ENCODE measurements at places on chromosomes 11 and 22.
A peak's percentile ranks its signal among the peaks of the same experiment; 100 is the strongest.

- H3K27me3 ChIP-seq, result no peaks in the 10 kb centered on the region
- no peaks in the 10 kb centered on the region for H3K4me1 ChIP-seq
- no peak for DNase-seq
Measured at GRCh38 chr11:67041602-67042001, 15.0 kb upstream of the RHOD start.

DNA sequence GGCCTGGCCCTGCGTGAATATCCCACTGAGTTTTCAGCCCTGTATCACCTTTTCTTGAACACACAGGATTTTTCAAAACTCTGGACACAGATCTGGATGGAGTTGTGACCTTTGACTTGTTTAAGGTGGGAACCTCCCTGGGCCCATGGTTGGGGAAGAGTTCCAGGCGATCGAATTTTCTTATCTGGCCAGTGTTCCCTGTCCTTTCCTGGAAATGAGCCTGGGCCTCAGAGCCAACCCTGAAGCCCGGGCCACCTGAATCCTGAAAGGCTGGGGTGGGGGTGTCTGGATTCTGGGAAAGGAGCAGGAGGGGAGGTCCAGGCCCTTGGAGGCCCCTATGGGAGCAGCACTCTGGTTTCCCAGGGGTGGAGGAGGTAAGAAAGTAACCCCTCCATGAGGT is 29.0 kb downstream of the CAPN1 start:
- H3K27ac ChIP-seq, result no peak overlapping the region
- H3K4me3 ChIP-seq, result no peak overlapping the region
- peaks cover 8% of the 10 kb centered on the region for H3K4me1 ChIP-seq
- H3K27me3 ChIP-seq, result no peaks in the 10 kb centered on the region

DNA sequence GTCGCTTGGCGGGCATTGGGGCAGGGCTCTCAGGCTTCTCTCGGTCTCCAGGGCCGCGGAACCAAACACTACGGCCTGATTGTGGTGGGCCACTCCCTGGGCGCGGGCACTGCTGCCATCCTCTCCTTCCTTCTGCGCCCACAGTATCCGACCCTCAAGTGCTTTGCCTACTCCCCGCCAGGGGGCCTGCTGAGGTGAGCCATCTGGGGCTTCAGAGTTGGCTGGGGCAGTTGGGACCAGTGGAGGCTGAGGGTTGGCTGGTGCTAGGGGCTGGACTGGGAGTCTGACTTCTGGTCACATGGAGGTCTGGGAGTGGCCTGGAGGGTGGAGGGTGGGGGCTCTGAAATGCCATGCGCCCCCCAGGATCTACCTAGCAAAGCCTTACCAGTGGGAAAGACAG is 15.3 kb upstream of the MYRF start:
- H3K27ac ChIP-seq, result no peak overlapping the region
- DNase-seq, result no peak
- peaks cover 5% of the 10 kb centered on the region for H3K4me1 ChIP-seq
- H3K36me3 ChIP-seq, result no peaks in the 10 kb centered on the region

- H3K4me1 ChIP-seq, result peaks cover 31% of the 10 kb centered on the region
- no peak overlapping the region for H3K4me3 ChIP-seq
- H3K27ac ChIP-seq, result peak overlapping the region; percentile 97
- H3K36me3 ChIP-seq, result no peaks in the 10 kb centered on the region
Measured at GRCh38 chr11:117099696-117100095, 1.5 kb upstream of the SIK3 start.

GRCh38 chr22:19710020-19710768 is 4.1 kb upstream of the SEPTIN5 start:
- H3K4me1 ChIP-seq, result no peaks in the 10 kb centered on the region
- DNase-seq, result no peak
- H3K27me3 ChIP-seq, result no peaks in the 10 kb centered on the region
- no peak overlapping the region for H3K4me3 ChIP-seq
- H3K27ac ChIP-seq, result no peak overlapping the region

DNA sequence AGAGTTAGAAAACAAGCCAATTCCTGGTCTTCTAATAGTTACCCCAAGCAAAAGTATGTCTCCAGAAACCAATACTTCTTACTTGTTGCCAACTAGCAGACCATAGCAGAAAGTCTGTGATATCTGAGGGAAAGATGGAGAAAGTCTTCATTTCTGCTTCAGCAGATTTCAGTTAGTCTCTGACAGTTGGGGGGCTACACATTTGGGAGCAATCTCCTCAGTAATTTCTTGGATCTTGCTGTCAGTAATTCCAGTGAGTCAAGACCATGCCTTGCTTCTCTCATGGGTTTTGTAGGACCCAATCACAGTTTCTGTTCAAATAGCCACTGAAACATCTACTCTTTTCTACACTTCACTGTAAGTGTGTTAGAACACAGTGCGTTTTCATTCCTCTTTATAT is 118.8 kb downstream of the ATXN10 start:
- peaks cover 4% of the 10 kb centered on the region for H3K4me1 ChIP-seq
- no peak overlapping the region for H3K4me3 ChIP-seq
- no peak overlapping the region for H3K27ac ChIP-seq
- H3K36me3 ChIP-seq, result no peaks in the 10 kb centered on the region
- H3K27me3 ChIP-seq, result no peaks in the 10 kb centered on the region

DNA sequence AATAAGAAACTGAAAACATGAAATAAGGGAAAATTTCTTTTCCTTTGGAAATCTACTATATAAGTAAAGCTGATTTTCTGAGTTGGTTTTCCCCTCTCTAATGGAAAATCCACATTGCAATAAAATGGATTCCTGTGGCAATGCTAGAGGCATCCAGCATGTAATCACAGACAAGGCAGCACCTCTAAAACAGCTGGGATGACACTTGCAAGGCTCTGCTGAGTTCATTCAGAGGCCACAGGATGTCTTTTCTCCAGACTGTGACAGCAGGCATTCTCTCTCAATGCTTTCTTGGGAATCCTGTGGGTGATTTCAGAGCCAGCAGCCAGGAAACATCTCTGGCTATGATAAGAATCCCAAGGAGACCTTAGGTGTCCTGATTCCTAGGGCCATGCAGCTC is 201.3 kb upstream of the BLID start:
- no peaks in the 10 kb centered on the region for H3K4me1 ChIP-seq
- peaks cover 9% of the 10 kb centered on the region for H3K27me3 ChIP-seq
- DNase-seq, result no peak
- no peak overlapping the region for H3K4me3 ChIP-seq
- H3K27ac ChIP-seq, result no peak overlapping the region

DNA sequence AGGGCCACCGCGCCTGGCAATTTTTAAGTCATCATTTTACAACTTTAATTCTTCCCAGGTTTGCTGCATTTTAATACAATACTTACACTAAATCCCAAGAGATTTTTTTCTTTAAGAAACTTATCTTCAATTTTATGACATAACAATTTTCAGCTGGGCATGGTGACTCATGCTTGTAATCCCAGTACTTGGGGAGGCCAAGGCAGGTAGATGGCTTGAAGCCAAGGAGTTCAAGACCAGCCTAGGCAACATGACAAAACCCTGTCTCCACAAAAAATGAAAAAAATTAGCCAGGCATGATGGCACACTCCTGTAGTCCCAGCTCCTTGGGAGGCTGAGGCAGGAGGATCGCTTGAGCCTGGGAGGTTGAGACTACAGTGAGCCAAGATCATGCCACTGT is 38.8 kb downstream of the CLDN25 start:
- no peaks in the 10 kb centered on the region for H3K4me1 ChIP-seq
- H3K27ac ChIP-seq, result no peak overlapping the region
- no peak overlapping the region for H3K4me3 ChIP-seq
- peaks cover 8% of the 10 kb centered on the region for H3K36me3 ChIP-seq
- DNase-seq, result no peak

GRCh38 chr11:74135127-74135840 is 35.5 kb downstream of the C2CD3 start:
- peak overlapping the region; percentile 98 for H3K27ac ChIP-seq
- peaks cover 54% of the 10 kb centered on the region for H3K4me1 ChIP-seq
- H3K27me3 ChIP-seq, result no peaks in the 10 kb centered on the region
- no peak overlapping the region for H3K4me3 ChIP-seq
- no peak for DNase-seq

DNA sequence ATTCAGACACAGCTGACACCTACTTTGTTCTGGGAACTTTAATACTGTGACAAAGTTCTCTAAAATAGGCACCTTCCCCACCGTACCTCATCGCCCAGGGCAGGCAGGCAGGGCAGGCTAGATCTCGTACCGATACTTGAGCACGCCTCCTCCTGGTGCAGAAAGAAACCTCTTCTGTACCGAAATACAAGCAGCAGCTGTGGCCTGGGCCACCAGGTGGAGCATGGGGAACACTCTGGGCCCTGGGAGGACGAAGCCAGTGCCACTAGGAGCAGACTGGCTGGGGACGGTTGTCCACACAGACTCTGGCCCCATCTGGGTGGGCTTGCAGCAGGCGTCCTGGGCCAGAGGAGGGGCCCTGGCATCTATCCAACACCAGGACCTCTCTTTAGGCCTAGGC is 12.8 kb downstream of the PMM1 start:
- no peak overlapping the region for H3K27ac ChIP-seq
- H3K4me3 ChIP-seq, result no peak overlapping the region
- H3K36me3 ChIP-seq, result no peaks in the 10 kb centered on the region
- no peak for DNase-seq
- H3K27me3 ChIP-seq, result no peaks in the 10 kb centered on the region
- no peaks in the 10 kb centered on the region for H3K4me1 ChIP-seq

DNA sequence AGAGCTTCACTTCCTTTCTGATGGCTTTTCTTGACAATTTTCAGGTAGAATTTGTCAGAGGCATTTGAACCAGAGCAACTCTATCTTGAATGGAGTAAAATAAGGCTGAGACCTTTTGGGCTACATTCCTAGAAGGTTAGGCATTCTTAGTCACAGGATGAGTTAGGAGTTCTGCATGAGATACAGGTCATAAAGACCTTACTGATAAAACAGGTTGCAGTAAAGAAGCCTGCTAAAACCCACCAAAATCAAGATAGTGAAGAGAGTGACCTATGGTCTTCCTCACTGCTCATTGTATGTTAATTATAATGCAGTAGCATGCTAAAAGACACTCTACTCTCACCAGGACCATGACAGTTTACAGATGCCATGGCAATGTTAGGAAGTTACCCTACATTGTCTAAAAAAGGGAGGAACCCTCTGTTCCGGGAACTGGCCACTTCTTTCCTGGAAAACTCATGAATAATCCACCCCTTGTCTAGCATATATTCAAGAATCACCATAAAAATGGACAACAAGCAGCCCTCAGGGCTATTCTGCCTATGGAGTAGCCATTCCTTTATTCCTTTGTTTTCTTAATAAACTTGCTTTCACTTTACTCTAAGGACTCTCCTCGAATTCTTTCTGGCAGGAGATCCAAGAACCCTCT is 1519.7 kb upstream of the TENM4 start:
- no peak overlapping the region for H3K27ac ChIP-seq
- DNase-seq, result no peak
- no peaks in the 10 kb centered on the region for H3K27me3 ChIP-seq
- no peaks in the 10 kb centered on the region for H3K4me1 ChIP-seq
- H3K36me3 ChIP-seq, result no peaks in the 10 kb centered on the region

DNA sequence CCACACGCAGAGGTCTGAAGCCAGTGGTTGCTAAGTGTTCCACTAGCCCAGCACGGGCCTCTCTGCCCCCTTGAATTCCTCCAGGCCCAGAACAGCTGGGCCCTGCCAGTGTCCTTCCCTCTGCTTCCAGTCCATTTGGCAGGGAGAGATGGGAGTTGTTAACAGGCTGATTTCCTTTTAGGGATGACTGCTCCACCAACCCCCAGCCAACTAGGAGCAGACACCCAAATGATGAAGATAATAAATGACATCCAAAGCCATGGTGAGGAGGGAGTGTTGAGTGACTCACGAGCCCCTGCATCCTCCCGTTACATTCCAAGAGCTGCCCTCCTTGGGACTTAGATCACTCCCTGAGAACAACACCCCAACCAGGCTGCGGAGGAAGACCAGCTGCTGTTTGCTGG is 20.6 kb downstream of the PARVA start:
- H3K27me3 ChIP-seq, result no peaks in the 10 kb centered on the region
- H3K4me3 ChIP-seq, result no peak overlapping the region
- no peaks in the 10 kb centered on the region for H3K4me1 ChIP-seq
- H3K36me3 ChIP-seq, result no peaks in the 10 kb centered on the region
- no peak overlapping the region for H3K27ac ChIP-seq

DNA sequence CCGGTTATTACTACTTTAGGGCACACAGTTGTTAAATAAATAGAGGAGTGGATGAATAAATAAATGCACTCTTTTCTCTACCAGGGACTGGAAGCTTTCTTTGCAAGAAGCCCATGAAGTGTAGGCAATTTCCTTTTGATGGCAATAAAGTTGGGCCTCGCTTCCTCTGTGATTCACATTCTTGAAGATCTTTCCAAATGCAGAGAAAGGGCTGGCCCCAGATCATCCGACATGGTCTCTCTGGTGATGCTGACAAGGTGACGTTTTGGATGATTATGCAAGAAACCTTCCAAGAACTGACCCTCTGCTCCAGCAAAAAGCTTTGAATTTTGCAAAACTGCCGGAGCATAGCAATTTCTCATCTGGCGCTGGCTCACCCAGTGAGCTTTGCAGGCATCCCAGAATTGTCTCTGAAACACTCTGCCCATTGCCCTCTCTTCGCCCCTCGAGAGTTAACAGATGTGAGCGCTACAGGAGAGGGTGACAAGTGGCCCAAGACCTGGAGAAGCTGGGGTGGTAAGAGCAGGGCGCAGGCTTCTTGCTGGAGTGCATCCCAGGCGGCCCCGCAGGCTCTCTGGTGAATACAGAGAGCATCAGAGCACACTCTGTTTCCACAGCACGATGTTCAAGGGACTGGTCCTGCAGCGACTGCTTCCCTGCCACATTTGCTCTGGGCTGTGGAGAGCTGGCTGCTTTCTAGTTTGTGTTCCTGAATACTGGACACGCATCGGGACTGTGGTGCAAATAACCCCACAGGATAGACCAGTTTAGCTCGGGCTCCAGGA is 11.5 kb upstream of the IFT27 start:
- H3K4me3 ChIP-seq, result no peak overlapping the region
- H3K27me3 ChIP-seq, result no peaks in the 10 kb centered on the region

DNA sequence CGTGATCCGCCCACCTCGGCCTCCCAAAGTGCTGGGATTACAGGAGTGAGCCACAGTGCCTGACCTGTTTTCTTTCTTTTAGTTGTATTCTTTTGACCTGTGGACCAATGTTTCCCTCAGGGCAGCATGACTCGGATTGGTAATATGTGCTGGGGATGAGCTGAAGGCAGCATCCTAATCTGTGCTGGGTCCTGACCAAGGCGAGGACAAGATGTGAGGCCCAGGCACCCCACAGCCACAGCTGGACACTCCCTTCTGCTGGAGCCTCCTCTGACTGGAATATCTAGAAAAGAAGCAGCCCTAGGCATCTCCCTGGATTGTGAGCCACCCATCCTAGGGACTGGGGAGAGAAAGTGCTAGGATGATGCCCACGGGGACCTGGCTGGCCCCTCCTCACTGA is 105.4 kb downstream of the PDE2A start:
- no peak overlapping the region for H3K4me3 ChIP-seq
- H3K4me1 ChIP-seq, result 0 out of 2 replicates have a peak, but pooled peaks cover 2% of the 10 kb centered on the region
- no peaks in the 10 kb centered on the region for H3K36me3 ChIP-seq
- no peak for DNase-seq
- peaks cover 21% of the 10 kb centered on the region for H3K27me3 ChIP-seq
- H3K27ac ChIP-seq, result no peak overlapping the region

DNA sequence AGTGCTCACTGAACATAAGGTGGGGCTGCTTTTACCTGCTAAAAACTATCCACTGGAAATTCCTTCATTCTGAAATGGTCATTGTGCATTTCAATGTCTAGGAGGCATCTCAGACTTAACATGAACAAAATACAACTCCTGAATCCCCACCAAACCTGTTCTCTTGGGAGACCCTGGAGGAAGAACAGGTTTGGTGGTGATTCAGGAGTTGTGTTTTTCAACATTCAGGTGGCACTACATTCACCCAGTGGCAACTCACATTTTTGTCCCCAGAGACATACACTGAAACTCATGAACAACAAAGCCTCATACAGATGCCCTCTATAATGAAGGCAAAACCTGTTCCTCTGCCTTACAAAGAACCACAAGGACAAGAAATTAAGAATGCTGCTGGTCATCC is 64.3 kb upstream of the CYP2D6 start:
- no peak for DNase-seq
- H3K4me3 ChIP-seq, result no peak overlapping the region
- H3K4me1 ChIP-seq, result no peaks in the 10 kb centered on the region
- H3K36me3 ChIP-seq, result no peaks in the 10 kb centered on the region
